Posterior cingulate gyrus (tissue), 11 donors: ENCODE measurements at places on chromosomes 2 and 18.
A peak's percentile ranks its signal among the peaks of the same experiment; 100 is the strongest.

DNA sequence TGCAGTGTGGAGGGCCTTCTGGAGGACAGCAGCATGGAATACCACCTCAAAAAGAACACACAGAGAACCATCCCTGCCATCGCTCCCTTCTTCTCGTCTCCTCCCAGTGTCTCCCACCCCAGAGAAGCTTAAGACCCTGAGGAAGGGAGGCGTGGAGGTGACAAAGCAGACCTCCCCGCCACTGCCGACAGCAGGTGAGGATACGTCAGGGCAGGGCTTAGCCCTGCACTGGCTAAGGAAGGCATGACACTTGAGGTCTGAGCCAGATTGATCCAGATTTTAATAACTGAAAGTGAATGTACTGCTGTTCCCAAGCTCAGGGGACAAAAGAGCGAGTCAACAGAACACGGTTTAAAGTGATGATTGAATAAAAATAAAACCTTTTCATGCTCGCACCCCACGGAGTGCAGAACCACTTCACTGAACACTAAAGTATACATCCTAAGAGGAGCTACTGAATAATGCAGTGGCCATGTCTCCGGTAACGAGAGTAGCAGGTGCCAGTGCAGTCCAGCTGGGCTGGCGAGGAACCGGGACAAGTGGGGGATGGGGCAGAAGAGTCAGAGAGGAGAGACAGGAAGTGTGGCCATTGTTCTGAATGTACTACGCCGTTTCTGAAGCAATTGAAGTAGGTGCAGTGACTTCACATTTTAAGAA lies 391.0 kb downstream of the CDH2 start:
- DNase-seq: no peak

DNA sequence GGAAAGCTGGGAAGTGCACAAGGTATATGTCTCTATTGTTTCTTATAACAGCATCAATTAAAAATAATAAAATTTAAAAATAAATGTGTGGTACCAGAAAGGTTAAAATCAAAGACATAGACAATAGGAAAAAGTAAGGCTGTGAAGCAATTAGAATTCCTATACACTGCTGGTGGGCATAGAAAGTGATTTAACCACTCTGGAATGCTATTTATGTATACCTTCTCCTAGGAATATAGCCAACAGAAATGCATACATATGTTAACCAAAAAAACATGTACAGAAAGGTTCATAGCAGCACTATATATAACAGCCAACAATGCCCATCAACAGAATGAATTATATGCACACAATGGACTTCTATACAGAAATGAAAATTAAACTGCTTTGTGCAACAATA lies 43.0 kb downstream of the WDSUB1 start:
- no peak for DNase-seq

DNA sequence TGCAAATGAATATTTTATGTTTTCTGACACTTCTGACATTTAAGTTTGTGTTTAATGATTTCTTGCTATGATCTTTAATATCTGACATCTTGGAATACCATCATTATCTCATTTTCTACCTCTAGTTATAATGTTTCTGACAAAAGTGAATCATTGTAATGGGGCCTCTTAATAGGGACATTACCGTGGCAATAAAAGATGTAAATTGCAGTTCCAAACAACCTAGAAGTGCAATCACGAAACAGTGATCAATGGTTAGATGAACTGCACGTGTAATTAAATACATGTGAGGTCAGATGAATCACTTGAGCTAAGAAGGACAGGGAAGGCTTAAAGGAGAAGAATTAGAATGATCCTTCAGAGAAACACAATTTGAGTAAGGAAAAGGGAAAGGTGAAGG lies 1078.3 kb downstream of the DPP10 start:
- no peak for DNase-seq

- no peak for DNase-seq
These were observed 43.7 kb upstream of the FOSL2 start for GRCh38 chr2:28348921-28349320.

DNA sequence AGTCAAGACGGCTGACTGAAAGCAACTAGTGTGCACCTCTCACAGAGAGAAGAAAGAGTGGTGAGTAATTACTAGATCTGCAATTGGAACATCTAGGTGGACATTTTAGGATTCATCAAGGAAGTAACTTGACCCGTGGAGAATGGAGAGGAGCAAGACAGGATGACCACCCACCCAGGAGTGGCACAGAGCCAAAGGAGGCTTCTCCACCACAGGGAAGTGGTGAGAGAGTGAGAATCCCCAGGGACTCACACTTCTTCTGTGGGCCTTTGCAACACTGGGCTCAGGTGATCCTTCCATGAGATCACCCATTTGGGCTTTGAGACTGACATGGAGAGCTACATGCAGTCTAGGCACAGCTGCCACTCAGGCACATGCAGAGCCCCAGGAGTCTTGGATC lies 132.8 kb upstream of the GALNT5 start:
- DNase-seq: no peak

GRCh38 chr2:176177580-176178037 lies 10.9 kb upstream of the HOXD1 start:
- DNase-seq: no peak

GRCh38 chr2:150487537-150488429 lies at the start of gene RND3:
Gene RND3 (minus strand): TSS chr2:150487667. CDS start chr2:150487417, 250 bp downstream.
- peak; percentile 98 for DNase-seq

- DNase-seq: no peak
These were observed 64.9 kb upstream of the STPG4 start for GRCh38 chr2:47219970-47220369.

DNA sequence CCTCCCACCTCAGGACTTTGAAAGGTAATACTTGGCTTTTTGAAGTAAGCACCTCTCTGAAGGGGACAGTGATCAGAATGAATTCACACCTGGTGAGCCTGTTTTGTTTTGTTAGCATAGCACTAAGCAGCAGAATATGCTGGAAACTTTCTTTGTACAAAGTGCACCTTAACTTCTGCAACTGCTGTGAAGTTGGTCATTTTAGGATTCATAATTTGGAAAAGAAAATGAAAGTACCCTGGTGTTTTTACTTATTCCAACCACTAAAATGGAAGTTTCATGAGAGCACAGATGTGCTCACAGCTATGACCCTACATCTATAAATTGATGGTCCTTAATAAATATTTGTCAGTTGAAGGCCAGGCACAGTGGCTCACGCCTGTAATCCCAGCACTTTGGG lies 257.8 kb upstream of the STON1 start:
- no peak for DNase-seq

- peak; percentile 57 for DNase-seq
These were observed 9.6 kb downstream of the PER2 start for GRCh38 chr2:238278626-238279323.

- DNase-seq: no peak
These were observed 72.9 kb upstream of the SCG2 start for GRCh38 chr2:223674998-223675609.

- DNase-seq: no peak
These were observed 8.6 kb downstream of the SPR start for GRCh38 chr2:72895759-72896281.

DNA sequence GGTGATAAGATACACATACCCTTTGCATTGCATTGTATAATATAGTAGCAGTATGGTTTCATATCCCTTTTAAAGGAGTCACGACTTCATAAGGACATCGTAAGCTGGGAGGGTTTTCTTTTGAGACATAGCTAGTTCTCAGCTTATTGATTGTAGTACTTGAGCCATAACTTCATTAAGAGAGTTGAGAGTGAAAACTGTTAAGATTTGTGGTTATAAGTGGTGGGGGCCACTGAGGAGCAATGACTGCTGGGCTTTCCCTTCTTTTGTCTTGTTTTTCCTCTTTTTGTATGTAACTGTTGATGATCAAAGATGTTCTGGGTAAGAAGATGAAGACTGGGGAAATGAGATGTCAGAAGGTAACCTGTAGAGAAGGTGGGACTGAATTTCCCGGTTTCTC lies 11.0 kb downstream of the EIF5B start:
- no peak for DNase-seq

- DNase-seq: no peak
These were observed 227.5 kb downstream of the LDLRAD4 start for GRCh38 chr18:13446024-13446423.

GRCh38 chr2:51387235-51387634 lies 355.3 kb upstream of the NRXN1 start:
- DNase-seq: no peak

GRCh38 chr2:233436691-233437438 lies 82.6 kb downstream of the DGKD start:
- peak; percentile 72 for DNase-seq

- DNase-seq: no peak
These were observed 32.7 kb upstream of the CCDC68 start for GRCh38 chr18:54991981-54992380.

GRCh38 chr2:200279857-200280256 lies 26.6 kb upstream of the SPATS2L start:
- DNase-seq: no peak

DNA sequence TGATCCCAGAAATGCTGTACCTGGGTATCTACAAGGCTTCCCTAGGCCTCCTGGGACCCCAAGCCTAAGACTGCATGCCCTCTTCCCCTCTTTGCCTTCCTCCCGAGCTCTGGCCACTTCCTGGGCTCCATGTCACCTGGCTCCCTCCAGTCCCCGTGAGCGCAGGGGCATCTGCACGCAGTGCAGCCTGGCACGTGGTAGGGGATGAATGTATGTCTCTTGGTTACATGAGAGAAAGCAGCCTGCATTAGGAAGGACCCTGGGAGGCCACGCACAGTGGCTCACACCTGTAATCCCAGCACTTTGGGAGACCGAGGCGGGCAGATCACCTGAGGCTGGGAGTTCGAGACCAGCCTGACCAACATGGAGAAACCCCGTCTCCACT lies 15.8 kb downstream of the PASK start:
- peak; percentile 63 for DNase-seq

- DNase-seq: no peak
These were observed 56.0 kb downstream of the CDH2 start for GRCh38 chr18:28120828-28121515.

DNA sequence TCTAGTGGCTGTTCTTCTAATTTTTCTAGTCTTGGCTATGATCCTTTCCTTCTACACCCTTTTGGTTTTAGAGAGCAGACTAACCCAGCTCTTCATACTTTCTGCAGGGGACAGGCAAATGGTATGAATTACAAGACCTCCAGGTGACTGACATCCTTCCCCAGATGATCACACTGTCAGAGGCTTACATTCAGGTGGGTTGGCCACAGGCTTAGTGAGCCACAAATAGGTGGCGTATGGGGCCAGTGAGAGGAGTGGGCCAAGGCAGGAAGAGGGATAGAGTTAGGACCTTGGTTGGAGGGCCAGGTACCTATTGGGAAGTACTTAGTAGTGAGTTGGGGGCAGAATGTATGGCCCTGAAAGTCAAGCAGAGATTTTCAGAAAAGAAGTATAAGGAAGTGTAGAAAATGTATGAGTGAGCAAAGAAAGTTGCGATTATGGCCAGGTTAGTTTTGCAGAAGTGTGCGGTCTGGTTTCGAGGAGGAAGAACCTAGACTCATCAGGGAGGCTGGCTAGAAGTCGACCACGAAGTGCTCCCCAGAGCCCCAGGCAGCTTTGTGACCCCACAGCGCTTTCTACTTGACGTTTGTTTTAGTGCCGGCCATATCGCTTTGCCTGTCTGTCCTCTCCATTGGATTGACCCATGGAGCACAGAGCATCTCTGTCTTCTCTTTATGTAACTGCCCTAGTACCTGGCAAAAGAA lies 20.0 kb downstream of the SFTPB start:
- no peak for DNase-seq

- DNase-seq: no peak
These were observed 151.3 kb downstream of the BCL2 start for GRCh38 chr18:63168287-63168686.

- DNase-seq: no peak
These were observed 34.9 kb downstream of the GPD2 start for GRCh38 chr2:156470975-156471583.

- DNase-seq: no peak
These were observed 94.8 kb upstream of the KCNJ3 start for GRCh38 chr2:154603682-154604081.

GRCh38 chr2:153990771-153991170 lies 119.0 kb downstream of the GALNT13 start:
- DNase-seq: no peak

- no peak for DNase-seq
These were observed 211.5 kb downstream of the SUCLG1 start for GRCh38 chr2:84247532-84247931.

DNA sequence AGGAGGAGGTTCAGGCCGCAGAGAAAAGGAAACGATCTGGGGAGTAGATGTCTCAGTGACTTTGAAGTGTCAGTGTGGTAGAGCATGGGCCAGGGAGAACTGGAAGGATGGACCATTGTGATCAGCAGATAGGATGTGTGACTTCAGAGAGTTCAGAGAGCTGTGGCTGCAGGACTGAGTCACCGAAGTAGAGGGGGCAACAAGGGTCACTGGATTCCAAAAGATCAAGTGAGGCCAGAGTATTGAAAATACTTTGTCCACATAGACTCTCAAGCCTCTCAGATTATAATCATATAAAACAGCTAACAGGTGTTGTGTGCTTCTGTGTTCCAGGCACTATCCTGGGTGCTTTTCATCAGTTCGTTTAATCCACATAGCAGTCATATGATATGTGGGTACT lies 99.4 kb downstream of the CRIM1 start:
- no peak for DNase-seq

DNA sequence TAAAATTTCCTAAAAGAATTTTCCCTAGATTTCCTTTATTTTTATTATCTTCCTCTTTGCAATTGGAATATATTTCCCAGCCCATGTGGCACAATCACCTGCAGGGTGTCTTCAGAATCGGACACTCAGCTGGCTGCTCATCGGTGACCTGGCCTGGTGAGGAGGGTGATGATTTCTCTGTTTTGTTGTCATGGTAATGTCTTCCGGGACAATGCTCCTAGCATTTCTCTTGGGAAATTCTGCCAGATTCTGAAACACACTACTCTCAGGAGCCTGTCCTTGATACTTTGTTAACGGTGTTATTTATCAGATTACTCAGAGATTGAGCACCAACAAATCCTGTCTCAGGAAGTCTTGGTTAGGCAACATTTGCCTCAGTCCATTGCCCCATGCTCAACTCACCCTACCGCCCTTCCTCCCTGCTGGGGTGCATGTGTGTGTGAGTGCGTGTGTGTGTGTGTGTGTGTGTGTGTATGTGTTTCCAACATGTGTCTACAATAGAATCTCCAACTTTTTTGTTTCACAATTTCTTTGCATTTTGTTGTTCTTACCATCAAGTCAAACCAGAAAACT lies 70.3 kb downstream of the MYT1L start:
- no peak for DNase-seq

GRCh38 chr2:45543257-45543656 lies 67.8 kb downstream of the SRBD1 start:
- no peak for DNase-seq

DNA sequence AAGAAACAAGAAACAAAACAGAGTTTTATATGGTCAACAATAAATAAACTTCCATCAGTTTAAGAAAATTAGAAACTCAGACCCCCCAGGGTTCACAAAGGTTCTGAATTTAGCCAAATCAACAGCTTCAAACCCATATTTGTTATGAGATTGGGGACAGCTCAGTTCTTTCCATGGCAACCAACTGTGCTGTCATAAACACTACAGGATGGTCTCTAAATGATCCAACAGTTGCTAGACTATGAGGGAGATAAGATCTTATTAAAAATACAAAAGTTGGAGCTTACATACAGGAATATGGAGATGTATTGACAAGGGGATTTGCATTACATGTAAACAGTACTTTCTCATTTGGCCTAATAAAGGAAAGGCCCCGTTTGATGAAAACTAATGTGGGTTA lies 154.6 kb upstream of the CTAGE1 start:
- no peak for DNase-seq
